Hepatocyte (in vitro differentiated cells): ENCODE measurements at places on chromosomes 5 and 9.

DNA sequence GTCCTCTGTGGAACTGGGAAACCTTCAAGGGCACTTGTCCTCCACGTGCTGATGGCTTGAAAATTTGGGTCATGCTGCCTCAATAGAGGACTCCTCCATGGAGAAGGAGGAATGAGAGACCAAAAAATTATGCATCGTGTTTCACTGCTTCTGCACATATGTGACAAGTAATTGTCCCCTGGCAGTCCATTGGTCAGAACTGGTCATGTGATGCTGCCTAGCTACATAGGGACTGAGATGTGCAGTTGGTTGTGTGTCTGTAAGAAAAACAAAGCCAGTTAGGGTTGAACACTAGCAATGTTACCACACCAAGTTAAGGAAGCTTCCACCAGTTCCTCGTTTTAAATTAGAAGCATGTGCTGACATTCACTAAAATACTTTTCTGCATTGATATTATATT, 201.9 kb upstream of the ANKH start:
- no peak for DNase-seq

- DNase-seq = peak; percentile 37
Measured at GRCh38 chr5:107557051-107557658, 113.6 kb downstream of the EFNA5 start.

DNA sequence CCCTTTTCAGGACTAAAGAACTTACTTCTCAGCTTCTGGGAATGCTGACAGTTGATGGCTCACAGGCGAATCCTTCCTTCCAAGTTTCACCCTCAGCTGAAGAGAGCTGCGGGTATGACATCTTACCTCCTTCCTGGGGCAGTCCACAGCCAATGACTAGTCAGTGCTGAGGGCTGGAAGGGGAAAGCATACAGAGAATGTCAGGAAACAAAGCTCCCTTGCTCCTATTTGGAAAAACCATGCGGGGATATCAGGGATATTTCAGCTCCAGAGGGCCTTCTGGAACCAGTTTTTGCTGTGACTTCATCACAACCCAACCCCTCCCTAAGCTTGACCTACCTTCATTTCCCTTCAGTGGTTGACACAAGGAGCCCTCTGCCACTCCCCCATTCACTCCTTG, 15.7 kb downstream of the FTMT start:
- DNase-seq = no peak

DNA sequence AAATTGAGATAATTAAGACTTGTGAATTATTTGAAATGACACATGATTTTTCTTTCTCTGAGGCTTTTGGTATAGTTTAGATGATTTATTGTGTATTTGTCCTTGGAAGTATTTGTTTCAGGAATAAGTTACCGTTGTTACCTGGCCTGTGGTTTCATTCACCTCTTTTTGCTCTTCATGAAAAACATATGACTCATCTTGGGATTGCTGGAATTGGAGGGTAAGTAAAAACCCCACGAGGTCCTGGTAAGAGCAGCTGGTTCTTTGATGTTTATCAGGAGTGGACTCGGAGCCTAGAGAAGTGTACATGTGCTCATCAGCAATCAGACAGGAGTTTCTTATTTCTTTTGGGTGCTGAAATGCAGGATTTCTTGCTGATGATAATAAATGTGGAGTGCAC, 275.3 kb downstream of the PSAT1 start:
- no peak for DNase-seq

GRCh38 chr9:133995012-133995896, 3.1 kb upstream of the VAV2 start:
- DNase-seq = peak; percentile 32

- DNase-seq = peak; percentile 56
Measured at GRCh38 chr9:14661421-14662059, 31.7 kb downstream of the ZDHHC21 start.

GRCh38 chr5:163561339-163561738, 55.9 kb downstream of the MAT2B start:
- no peak for DNase-seq

DNA sequence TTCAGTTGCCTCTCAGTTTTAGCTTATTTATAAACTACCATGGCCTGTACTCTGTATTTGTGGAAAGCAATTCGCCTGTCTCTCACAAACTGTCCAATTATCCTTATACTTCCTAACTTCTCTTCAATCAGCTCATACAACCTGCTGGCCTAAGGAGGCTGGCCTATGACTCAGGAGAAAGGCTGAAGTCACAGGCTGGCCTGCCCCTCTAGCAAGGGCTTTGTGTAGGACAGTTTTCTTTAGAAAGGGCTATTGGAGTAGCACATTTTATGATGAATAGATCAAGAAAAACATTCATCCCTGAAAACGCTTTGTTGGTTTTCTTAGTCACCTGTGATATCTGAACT, 988.7 kb upstream of the ARRDC3 start:
- DNase-seq = no peak

- DNase-seq = no peak
Measured at GRCh38 chr9:137660144-137660543, 41.3 kb downstream of the EHMT1 start.

GRCh38 chr9:127905004-127905728, 5.8 kb upstream of the ST6GALNAC6 start:
- DNase-seq = no peak

GRCh38 chr5:138790684-138791083, 37.5 kb downstream of the CTNNA1 start:
- no peak for DNase-seq

DNA sequence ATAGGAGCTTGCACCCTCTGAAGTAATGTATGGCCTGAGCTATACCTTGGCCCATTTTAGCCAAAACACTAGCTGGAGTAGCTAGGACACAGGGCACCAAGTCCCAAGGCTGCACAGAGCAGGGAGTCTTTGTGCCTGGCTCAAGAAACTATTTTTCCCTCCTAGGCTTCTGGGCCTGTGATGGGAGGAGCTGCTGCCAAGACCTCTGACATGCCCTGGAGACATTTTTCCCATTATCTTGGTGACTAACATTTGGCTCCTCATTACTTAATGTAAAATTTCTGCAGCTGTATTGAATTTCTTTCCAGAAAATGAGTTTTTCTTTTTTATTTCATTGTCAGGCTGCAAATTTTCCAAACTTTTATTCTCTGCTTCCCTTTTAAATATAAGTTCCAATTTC, 1099.2 kb downstream of the CDH18 start:
- DNase-seq = no peak

GRCh38 chr9:136444102-136444501, 4.5 kb upstream of the INPP5E start:
- DNase-seq = no peak

GRCh38 chr9:137949260-137949659, 71.7 kb downstream of the CACNA1B start:
- no peak for DNase-seq

GRCh38 chr5:172441262-172441751, 13.0 kb downstream of the SH3PXD2B start:
- DNase-seq = no peak

DNA sequence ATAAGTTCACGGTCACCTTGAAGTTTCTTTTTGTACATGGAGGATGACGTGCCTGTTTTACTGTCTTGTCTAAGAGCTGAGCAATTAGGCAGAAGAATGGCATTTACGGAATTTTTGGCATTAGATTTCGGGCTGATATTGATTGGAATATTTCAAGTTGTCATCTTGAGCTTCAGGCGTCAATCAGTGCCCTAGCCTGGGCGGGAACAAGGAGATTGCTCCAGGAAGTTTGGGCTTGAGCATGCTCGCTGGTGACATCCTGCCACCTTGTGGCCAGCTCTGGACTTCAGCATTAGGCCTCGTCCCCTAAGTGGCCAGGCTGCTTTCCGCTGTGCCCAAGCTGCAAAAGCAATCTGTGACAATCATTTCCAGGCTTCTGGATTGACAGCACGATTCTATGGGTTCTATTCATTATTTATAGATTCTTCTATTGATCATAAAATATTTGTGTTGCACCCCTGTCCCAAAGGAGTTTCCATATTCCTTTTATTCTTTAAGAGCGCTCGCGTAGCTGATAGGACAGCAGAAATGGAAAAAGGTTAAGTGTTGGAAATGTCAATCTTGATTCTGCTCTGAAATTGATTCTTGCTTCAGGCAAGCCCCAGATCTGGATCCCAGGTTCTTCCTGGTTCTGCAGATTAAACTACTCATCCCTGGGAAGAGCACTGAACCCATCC, 79.3 kb downstream of the SLC28A3 start:
- DNase-seq = peak; percentile 88

GRCh38 chr5:21581508-21581907, 1271.6 kb downstream of the CDH12 start:
- no peak for DNase-seq

DNA sequence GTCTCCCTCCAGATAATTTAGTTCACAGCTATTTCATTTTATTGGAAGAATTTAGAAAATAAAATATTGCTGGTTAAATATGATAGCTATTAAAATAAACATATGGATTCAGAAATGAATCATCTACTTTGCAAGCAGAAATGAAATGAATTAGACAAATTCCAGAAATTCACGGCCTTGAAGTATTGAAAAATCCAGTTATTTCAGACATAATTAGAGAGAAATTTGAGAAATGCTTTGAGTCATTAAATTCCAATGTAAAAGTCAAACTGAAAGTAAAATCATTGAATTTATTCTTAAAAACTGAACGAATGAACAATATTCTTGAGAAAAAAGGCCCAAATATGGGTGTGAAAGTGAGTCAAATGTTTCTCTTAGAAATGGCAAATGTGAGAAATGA, 632.6 kb upstream of the EDIL3 start:
- no peak for DNase-seq

- no peak for DNase-seq
Measured at GRCh38 chr5:67752357-67752708, 463.2 kb upstream of the PIK3R1 start.

GRCh38 chr9:78368236-78368635, 71.3 kb downstream of the PSAT1 start:
- no peak for DNase-seq

GRCh38 chr9:124911766-124912165, 29.1 kb downstream of the GOLGA1 start:
- no peak for DNase-seq

DNA sequence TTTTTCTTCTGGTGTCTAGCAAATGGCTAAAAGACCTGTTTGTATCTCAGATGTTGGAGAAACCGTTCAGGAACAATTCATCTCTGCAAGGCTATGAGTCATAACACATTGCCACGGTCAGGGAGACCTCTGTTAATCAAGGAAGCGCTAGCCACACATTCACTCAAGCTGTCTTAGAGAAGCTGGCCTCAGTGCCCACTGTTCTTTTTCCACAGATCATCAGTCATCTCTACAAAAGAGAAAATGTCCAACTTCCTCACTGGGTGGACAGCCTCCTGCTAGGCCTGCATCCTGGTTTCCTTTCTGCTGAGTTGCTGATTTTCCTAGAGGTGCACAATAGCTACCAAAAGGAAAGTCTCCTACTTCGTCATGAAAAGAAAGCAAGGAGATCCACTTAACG, 360.5 kb downstream of the BNC2 start:
- peak; percentile 30 for DNase-seq

DNA sequence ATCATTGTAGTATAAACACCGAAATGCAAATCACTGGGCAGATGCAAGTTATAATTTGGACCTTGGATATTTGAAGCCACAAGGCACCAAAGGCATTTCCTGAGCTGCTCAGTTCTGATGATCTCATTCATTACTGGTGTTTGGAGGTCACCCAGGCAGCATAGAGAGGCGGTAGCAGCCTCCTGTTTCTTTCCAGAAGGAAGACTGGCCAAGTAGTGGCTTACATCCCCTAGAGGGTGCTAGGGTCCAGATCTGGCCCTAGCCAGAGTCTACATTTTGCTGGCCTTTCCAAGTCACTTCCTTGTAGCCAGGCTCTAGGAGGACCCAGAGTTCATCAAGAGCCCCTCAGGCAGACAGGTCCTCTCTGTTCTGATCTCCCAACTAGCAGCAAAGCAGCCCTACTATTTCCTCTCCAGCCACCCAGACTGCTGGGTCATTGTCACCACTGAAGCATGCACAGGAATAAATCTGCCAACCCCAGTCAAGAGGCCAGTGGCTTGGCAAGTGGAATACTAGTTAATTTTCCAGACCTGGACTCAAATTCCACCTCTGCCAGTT, 33.4 kb upstream of the TTC1 start:
- peak; percentile 19 for DNase-seq

DNA sequence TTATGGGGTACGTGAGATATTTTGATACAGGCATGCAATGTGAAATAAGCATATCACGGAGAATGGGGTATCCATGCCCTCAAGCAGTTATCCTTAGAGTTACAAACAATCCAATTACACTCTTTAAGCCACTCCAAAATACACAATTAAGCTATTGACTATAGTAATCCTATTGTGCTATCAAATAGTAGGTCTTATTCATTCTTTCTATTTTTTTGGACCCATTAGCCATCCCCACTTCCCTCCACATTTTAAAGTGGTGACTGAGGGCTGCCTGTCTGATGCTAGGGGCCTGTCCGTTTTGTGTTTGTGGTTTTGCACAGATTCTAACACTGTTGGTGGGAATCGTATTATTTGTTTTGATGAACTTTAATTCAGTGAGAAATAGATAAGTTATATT, 129.7 kb upstream of the DHFR start:
- no peak for DNase-seq

DNA sequence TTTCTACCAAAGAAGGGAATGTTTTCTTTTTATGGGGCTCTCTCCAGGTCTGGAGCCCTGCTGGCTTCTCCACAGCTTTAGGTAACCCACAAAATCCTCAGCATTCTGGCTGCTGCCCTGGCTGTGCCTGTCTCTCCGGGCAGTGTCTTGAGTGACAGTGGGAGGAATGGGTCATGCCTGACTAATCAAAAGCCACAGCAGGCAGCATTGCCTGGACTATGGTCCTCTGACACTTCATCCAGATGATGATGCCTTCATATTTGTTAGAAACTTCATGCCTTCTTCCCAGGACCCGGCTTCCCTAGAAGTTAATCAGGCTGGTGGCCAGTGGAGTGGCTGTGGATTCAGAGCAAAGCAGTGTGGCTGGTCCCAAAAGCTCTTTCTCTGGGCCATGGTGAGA, 32.2 kb upstream of the TGFBI start:
- DNase-seq = no peak

- peak; percentile 68 for DNase-seq
Measured at GRCh38 chr5:95731571-95732554, 727 bp downstream of the RHOBTB3 start.

GRCh38 chr5:56251918-56252553, 18.9 kb upstream of the ANKRD55 start:
- no peak for DNase-seq

DNA sequence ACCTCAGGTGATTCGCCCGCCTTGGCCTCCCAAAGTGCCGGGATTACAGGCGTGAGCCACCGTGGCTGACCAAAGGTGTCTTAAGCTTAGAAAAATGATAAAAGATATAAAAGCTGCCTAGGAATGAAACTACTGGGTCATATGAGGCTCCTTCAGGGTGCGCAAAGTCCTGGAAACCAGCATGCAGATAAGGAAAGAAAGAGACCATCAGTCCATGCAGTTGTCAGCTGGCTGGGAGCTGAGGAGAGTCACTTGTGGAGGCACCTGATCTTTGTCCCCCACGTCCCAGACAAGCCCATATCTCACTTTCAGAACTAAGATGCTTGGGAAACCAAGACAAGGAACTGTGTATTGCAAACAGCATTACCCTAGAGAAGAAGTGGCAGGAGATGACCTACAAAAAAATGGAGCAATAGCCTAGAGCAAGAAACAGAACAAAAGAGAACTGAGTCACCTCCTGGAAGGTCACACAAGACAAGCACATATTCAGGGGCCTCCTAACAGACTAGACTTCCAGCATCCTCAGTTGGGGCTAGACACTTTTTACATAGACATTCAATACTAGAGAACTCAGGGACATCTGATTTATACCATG, 2.8 kb upstream of the CCDC125 start:
- peak; percentile 54 for DNase-seq

- DNase-seq = no peak
Measured at GRCh38 chr9:37339923-37340322, 82.6 kb upstream of the GRHPR start.
